Type B pancreatic cell (in vitro differentiated cells): ENCODE measurements at places on chromosomes 1 and 21.
A peak's percentile ranks its signal among the peaks of the same experiment; 100 is the strongest.

- DNase-seq: no peak
Measured at GRCh38 chr1:151887028-151887427, 22.3 kb downstream of the THEM4 start.

DNA sequence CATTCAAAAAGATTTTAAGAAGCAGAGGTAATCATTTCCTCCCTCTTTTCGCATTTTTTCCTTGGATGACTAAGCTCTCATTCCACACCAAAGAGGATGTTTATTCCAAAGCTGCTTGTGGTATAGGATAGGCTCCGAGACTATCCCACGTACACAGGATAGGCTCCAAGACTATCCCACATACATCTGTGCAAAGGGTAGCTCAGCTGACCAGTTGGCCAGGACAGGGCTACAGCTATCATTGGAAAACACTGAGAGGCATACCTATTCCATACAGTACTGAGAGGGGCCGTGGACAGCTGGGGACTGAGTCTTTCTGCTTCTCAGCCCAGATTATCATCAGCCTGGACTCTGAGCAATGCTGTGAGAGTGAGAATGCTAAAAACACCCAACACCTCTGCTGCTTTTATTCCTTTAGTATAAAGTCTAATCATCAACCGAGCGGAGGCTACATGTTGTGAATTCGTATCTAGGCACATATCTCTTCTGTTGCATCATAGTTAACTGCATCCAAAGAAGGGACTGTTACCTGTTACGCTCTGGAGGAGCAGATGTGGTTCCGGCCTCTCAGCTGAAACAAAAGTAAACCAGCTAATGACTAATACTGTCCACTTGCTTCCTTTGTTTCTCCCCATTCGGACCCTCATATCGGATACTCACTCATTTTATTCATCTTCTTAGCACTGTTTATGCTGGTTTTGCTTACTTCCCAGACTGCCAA, 141.0 kb downstream of the TNFSF18 start:
- no peak for DNase-seq

DNA sequence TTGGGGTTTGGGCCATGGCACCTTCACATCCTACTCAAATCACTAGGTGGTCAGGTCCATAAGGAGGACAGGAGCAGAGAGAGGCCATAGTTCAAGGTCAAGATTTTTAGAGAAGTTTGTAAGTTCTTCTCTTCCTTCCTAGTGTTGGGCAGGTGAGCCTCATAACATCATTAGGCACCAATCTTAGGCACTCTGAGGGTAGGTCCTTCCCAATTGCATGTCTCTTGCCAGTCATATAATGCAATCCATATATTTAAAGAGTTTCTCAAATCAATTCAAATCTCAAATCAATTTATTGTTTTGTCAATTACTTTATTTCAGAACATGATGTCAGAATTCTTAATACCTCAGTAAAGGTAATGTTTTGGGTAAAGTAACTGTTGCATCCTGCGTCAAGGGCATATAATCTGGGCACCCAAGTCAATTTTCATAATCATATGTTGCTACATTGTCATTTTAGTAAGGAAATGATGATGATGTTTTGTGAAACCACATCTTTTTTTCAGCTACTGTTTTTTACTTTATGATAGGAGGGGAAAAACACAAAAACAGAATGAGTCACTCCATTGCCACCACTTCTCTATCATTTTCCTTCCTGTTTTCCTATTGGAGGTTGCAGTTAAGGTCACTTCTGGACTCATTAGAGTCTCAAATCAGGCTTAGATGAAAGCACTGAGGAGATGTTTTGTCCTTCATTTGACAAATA, 122.7 kb downstream of the UCHL5 start:
- DNase-seq: no peak

- DNase-seq: no peak
Measured at GRCh38 chr1:241586905-241587512, 53.2 kb downstream of the CHML start.

GRCh38 chr1:4468804-4469514, 185.4 kb upstream of the AJAP1 start:
- DNase-seq: no peak

DNA sequence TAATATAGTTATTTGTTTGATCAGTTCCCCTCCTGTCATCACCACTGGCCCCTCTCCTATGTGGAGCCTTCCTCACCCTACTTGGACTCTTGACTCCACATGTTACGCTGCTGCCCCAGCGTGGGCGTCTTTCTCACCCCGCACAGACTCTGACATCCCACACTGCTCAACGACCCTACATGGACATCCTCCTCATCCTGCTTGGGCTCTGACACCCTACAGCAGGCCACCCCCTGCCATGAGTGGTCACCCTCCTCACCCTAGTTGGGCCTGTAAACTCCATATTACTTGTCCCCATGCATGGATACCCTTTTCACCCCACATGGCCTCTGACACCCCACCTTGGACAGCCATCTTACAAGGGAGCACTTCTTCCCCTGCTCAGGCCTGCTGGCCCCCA, 21.0 kb downstream of the TTC4 start:
- no peak for DNase-seq

- peak; percentile 72 for DNase-seq
Measured at GRCh38 chr1:64471218-64472039, 1.5 kb downstream of the CACHD1 start.

- no peak for DNase-seq
Measured at GRCh38 chr1:21874328-21874727, 62.3 kb downstream of the LDLRAD2 start.

DNA sequence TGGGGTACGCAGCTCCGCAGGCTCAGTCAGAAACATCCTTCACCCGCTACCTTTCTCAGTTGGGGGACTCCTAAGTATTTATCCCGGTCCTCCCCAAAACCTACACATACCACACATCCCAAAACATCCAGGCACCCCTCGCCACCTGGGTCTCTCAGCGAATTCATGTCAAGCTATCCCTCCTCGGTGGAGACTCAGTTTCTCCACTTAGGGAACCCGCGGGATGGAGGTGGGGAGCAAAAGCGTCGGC, 1.3 kb upstream of the ZBTB7B start:
- no peak for DNase-seq

DNA sequence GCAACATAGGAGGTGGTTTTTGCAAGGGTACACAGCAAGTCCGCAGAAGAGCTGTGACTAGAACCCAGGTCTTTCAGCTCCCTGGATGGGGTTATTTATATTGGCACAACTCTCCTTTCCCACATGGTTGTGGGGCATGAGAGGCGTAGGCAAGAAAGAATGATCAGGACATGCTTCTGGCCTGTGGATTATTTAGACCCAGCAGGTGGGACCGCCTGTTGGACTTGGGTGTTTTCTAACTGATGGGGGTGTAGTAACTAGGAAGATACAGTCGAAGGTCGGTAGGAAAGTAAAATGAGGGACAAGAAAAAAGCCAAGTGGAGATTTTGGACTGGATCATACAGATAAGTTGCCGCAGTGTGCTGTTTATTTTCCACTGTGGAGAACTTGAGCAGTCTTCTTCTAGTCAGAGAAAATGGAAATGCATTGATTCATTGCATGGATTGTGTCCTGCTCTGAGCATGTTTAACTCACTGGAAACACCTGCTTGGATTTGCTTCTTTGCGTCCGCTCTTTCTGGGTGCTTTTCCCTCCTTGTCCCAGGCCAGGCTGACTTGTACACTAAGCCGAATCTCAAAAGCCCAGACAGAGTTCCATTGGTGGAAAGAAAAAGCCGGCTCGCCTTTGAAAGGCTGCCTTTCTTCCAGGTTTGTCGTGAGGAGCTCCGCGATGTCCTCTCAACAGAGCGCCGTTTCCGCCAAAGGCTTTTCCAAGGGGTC, 592 bp downstream of the CRCT1 start:
- no peak for DNase-seq

DNA sequence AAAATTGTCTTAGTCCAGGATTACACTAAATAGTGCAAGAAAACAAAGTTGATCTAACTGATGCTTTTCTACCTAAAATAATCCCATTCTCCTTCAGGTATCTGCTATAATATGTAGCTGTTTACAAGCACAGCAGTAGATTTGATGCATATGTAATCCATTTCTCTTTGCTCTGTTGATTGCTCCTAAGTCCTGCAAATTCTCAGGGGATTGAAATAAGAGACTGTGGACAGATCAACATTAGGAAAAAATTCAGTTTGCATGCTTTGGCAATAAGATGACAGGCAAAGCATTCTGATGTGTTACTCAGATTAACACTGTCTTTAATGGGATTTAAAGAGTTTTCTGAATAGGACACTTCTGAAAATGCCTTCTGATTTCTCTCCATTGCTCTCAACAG, 34.7 kb downstream of the RNF11 start:
- no peak for DNase-seq

- no peak for DNase-seq
Measured at GRCh38 chr1:228837817-228838716, 102.8 kb downstream of the RHOU start.

DNA sequence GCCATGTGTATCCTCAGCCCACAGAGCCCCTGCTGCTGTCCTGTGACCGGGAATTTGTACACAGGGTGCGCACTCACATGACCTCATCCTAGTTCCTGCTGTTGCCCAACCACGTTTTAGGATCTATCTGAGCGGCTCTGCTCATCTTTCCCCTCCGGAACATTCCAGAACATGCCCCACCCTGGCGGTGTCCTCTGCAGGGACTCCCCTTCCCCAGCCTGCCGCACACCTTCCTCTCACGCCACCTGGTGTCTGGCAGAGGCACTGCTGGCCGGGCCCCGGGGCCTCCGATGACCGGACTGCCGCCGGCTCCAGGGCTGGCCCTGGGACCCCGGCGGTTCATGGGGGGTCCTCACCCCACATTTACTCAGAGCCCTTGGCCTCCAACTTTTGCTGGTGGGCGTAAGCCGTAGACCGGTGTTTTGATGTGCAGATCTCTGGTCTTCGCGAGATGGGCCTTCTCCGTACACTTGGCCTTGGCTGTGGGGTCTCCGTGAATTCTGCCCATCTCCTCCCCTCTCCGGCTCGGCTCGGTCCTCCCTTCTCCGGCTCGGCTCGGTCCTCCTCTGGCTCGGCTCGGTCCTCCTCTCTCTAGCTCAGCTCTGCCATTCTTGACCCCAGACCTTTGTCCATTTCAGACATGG, 29.5 kb downstream of the ARHGEF16 start:
- no peak for DNase-seq

DNA sequence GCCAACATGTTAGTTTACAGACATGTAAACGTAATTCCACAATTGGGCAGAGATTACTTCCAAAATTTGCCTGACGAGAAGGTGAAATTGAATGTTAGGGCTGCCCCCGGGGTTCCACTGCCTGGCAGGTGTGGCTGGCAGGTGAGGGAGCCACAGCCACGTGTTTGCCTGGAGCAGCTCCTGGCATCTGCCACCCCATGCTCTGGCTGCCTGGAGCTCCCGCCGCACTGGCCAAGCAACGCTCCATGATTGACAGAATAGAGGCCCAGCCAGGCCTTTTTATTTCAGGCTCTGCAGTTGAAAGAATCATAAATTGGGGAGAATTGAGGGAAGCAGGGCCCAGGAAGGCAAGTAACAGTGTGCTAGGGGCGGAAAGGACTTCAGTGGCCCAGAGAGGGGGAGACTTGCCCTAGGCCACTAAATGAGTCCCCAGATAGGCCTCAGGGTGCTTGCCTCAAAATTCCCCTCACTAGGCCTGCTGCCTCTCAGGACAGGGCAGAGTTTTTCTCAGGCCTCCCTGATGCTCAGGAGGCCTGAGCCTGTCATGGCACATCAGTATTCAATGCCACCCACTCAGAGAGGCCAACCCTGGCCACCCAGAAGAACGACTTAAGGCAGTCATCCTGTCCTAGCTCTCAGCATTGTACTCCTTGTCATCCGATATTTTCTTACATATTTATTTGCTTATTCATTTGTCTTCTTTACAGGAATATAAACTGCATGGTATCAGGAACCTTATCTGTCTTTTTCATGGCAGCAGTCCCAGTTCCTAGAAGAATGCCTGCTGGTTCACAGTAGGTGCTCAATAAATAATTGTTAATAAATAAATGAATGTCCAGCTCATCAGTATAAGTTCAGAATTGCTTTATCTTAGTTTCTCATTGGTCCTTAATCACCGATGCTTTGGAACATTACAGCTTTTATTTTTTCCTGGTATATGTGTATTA, 16.6 kb upstream of the S1PR1 start:
- DNase-seq: no peak

- no peak for DNase-seq
Measured at GRCh38 chr1:162612606-162613400, 19.5 kb upstream of the DDR2 start.

GRCh38 chr1:247656221-247656875, 23.2 kb downstream of the OR13G1 start:
- no peak for DNase-seq

DNA sequence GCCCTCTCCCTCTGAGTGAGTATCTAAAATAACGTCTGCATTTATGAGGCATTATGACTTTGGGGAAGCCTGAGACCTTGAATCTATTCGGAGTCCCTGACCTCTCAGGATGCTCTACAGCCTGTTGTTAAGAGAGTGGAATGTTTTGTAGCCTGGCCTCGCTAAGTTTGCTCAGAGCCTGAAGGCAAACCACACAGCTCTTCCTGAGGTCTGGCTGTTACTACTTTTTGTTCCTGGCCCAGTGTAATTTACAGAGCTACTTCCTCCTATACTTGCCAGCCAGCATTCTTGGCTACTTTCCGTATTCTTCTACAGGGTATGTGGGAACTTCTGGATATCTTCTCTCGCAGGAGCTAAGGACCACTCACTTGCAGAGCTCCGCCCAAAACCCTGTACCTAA, 3.6 kb upstream of the ZMYM4 start:
- no peak for DNase-seq

- no peak for DNase-seq
Measured at GRCh38 chr1:15755646-15756040, 3.0 kb upstream of the FBLIM1 start.

GRCh38 chr1:95098196-95098595, 19.0 kb upstream of the TLCD4 start:
- DNase-seq: no peak

- no peak for DNase-seq
Measured at GRCh38 chr1:54569339-54569738, 21.3 kb downstream of the ACOT11 start.

- no peak for DNase-seq
Measured at GRCh38 chr1:10328180-10328963, 70.5 kb upstream of the PGD start.

DNA sequence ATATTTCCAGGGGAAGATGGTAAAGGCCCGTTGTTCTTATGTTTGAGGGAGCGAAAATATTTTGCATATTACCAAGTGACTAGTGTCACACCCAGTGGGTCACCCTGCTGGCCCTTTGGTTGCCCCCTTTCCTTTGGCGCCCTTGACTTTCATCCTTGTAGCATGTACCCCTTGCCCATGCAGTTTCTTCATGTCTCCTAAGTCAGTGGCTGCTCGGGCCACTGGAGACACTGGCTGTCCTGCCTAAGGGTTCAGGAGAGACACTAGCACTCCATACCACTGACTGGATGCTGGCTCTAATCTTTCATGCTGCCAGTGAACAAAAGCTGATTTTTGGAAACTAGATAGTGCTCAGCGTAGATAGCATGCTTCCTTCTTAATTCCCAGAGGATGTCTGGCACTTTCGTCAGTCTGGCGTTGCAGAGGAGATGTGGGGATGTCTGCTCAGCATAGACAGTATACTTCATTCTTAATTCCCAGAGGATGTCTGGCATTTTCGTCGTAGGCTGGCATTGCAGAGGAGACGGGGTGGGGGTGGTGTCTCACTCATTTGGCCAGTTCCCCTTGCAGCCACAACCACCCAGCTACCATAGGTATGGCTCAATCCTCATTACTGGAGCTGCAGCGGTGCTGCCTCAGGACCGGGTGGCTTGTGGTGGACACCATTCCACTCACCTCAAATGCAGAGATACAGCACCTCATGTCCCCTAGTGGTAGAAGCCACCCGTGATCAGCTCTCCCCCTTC, 770.9 kb upstream of the TPTE start:
- no peak for DNase-seq
